ENCODE measurements at places on chromosomes 6 and 20.

DNA sequence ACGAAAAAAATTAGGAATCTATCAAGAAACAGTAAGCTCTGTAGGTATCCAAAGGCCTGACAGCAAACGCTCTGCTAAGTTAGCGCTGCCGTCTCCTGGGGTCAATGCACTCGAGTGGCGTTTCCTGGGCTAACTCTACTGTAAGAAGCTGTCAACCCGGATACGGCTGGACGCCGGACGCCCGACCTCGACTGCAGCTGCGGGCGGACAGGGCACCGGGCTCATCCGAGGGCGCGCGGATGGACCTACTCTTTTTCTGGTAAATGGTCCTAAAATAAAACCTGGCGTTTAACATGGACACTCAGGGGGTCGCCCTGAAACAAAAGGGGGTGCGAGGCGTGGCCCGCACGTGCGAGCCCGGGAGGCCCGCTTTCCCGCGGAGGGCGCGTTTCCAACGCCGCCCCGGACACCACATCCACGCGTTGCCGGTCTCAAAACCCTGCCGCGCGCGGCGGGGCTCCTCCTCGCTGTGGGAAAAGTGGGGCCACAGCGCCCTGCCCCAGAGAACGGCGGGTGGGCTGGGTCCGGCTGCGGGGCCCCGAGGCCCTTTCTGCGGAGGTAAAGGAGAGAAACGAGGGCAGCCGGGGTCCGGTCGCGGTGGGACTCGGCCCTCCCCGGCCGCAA lies 537 bp downstream of the TCP1 start:
- no peak for DNase-seq

DNA sequence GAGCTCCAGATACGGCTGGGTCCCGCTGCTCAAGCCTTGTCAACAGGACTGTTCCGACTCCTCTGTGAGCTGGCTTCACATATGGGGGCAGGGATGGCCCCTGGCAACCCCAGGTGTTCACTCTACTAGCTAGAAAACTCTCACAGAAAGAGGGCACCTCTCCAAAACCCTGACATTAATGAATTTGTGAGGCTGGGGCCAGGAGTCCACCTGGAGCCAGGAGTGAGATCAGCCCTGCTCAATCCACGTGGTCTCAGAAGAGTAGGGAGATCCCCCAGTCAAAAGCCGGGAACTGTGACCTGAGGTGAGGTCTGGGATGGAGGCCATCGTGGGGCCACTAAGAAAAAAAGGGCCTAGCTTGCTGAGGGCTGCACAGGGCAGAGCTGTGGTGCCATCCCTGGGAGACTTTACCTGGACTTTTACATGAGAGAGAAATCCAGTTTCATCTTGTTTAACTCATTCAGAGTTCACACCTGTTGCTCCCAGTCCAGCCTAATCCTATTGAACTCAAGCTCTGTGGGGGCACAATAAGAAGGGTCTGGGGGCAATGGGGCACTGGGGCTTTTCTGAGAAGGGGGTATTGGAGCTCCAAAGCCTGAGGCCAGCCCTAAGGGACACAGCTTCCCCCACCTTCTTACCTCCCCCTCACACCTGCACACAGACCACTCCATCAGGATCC lies 144.3 kb upstream of the MLN start:
- no peak for DNase-seq

GRCh38 chr20:45157962-45158361 lies 16.7 kb upstream of the PI3 start:
- peak; percentile 74 for DNase-seq

GRCh38 chr20:16662467-16662866 lies 67.4 kb upstream of the SNRPB2 start:
- DNase-seq: no peak

DNA sequence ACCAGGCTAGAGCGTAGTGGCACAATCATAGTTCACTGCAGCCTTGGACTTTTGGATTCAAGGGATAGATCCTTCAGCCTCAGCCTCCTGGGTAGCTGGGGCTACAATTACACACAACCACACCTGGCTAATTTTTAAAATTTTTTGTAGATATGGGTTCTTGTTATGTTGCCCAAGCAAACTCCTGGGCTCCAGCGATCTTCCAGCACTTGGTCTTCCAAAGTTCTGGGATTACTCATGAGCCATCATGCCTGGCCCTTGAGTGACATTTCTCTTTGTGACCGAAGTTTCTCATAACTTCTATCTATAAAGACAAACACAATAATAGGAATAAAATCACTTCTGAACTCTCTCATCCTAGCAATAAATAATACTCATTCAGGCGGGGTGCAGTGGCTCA lies 26.1 kb upstream of the GMPR start:
- no peak for DNase-seq

- no peak for DNase-seq
Observed at GRCh38 chr6:37017606-37018197, 12.2 kb downstream of the FGD2 start.

- DNase-seq: no peak
Observed at GRCh38 chr6:108243836-108244235, 17.0 kb downstream of the SNX3 start.

- DNase-seq: no peak
Observed at GRCh38 chr20:54717983-54718382, 242.6 kb downstream of the DOK5 start.

DNA sequence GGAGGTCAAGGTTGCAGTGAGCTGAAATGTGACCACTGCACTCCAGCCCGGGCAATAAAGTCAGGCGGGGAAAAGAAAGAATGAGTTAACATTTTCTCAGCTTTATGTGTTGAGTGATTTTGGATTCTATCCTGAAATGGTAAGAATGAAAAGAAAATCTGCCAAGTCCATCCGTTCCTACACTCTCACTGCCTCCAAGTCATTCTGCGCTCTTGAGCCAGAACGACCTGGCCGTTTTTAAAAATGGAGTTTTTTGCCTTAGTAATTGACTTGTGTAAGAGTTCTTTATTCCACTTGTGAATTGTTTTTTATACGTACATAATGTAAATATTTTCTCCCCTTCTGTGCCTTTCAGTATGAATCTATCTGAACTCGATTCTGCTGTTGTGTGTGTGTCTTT lies 28.7 kb downstream of the DNAJC5 start:
- no peak for DNase-seq
